ENCODE measurements at places on chromosomes 6 and 20.
A peak's percentile ranks its signal among the peaks of the same experiment; 100 is the strongest.

- DNase-seq, result no peak
Measured at GRCh38 chr20:56778765-56779195, 149.7 kb downstream of the TFAP2C start.

DNA sequence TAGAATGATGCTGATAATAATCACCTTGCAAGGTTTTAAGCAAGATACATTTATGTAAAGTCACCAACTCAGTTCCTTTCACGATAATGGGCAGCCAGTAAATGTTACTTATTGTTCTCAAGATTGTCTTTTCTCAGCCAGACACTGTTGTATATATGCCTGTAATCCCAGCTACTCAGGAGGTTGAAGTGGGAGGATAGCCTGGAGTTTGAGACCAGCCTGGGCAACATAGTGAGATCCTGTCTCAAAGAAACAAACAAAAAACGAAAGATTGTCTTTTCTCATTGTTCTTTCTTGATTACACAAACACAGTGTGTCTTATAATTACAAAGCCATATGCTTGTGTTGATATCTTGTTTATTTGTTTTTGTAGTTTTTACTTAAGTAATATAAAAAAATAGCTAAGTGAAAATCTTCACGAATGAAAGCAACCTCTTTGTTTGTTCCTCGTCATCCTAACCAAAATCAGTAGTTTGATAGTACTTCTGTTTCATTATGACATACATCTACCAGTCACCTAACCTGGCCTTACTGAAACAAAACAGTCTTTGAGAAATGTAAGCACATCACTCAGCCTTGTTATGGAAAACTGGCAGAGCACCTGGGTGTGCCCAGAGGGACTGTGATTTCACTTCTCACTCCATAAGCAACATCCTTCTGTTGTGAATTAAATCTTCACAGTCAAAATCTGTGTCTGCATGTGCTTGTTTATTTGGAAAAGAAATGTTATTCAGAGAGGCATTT is 436.2 kb upstream of the SOX4 start:
- DNase-seq, result no peak

- DNase-seq, result no peak
Measured at GRCh38 chr6:47083586-47084047, 41.5 kb upstream of the ADGRF1 start.

- no peak for DNase-seq
Measured at GRCh38 chr6:89564752-89565427, 73.7 kb downstream of the LYRM2 start.

DNA sequence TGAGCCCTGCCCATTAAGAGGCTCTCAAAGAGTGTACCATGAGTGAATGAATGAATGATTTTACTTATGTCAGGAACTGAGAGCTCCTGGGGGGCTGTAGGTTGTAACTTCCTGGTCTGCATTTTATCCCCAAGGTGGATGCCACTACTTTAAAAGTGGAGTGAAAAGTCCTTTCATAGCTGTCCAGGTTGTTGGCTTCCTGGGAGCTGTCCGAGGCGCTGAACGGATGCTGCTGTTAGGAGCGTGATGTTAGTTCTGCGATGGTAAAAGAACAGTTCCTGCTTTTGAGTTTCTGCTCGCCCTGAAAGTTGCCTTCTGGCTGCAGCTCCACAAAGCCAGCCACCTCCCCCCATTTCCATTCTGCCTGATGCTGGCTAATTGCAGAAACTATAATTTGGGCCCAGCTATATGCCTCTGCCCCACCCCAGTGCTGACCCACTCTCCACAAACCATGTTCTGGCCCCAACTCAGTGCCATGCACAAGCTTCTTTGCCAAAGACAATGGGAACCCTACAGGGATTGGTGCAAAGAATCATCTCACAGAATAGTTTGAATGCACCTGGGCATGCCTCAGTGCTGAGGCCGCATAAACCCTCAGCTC is 330.9 kb upstream of the CDH4 start:
- DNase-seq, result peak; percentile 28

DNA sequence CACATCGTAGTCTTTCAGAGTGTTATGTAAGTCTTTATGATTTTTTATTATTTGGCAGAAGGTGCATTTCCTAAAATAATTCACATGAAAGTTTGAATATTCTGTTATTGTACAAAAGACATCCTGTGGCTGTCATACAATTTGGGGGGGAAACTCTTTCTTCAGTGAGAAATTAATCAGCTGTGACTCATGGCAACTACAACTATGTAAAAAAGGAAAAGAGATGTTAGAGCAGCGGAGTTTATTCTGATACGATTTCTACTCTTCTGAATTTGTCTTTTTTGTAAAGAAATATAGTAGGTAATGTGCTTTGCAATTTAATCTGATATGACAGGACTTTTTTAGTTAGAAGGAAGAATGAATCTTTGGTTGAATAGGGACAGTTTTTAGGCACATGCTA is 14.2 kb downstream of the COL19A1 start:
- no peak for DNase-seq

DNA sequence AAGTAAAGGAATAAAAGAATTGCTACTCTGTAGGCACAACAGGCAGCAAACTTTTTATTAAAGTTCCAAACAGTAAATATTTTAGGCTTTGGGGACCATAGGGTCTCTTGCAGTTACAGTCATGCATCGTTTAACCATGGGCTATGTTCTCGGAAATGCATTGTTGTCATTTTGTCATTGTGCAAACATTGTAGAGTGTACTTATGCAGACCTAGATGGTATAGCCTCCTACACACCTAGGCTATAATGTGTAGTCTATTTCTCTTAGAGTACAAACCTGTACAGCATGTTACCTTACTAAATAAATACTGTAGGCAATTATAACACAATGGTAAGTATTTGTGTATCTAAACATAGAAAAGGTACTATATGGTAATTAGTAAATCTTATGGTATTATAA is 54.7 kb downstream of the CDS2 start:
- no peak for DNase-seq
